Right cardiac atrium (tissue), 5 donors: ENCODE measurements at places on chromosomes 11 and 22. TPM values are rescaled to one million over a fixed set of nuclear protein-coding genes. Genes with fewer than 3 reads are reported as not detected.
A peak's percentile ranks its signal among the peaks of the same experiment; 100 is the strongest.

Gene CREBZF
- 17.0 TPM for polyA plus RNA-seq

Gene RIC3
- polyA plus RNA-seq = 10.0 TPM

Gene SLC37A2
- 0.97 TPM for polyA plus RNA-seq

Gene OR8D1
- not detected for polyA plus RNA-seq

Gene PKNOX2
- 8.1 TPM for polyA plus RNA-seq

Gene OR2AG1
- not detected for polyA plus RNA-seq

Gene ELMOD1
- 5.7 TPM for polyA plus RNA-seq

GRCh38 chr11:42444406-42444805, 867.4 kb upstream of the API5 start:
- DNase-seq = no peak

DNA sequence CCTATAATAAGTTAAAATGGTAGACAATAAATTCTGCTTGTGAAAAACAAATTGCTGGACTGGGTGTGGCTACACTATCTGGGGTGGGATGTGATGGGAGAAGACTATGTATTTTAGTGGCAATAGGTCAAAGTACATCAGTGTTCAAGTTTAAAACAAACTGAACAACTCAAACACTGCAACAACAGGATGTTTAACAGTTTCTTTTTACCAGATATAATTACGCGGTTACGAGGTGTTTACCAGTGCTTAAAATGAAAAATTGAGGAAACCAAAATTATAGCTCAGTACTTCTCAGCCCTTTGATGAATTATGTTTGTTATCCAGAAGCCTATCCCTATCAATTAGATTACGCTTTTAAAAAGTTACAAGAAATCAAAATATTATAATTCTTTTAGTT, 3.2 kb downstream of the PRDM10 start:
- DNase-seq = no peak

DNA sequence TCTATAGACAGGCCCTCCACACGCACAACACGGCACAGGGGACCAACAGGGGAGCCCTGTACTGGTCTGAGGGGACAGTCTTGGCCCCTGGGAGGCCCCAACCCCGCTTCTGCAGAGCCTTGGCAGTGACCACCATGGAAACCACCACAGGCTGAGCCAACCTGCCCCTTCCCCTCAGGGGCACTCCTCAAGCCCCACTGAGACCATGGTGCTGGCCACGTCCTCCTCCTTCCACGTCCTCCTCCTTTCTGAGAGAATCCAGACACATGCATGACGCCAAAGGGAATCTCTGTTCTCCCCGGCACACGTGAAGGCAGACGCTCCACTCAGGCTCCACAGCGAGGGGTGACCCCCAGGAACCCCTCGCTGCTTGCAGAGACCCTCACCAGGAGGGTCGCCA, 2.7 kb downstream of the BRD1 start:
- DNase-seq = no peak

DNA sequence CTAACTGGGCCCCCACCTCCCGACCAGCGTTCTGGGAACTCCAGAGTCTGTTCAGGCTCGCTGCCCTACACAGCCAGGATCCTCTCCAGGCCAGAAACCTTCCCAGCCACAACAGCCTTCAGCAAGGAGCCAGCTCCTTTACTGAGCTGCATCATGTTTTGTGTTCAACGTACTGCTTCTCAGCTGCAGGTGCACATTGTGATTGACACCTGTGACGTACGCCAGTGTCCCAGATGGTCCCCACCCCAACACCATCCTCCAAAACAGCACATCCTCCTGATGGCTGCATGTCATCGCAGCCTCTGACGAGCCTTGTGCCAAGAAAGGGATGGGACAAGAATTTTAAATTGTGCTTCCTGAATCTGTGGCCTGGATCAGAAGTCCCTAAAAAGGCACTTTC, 117.5 kb downstream of the SPATA19 start:
- no peak for DNase-seq

DNA sequence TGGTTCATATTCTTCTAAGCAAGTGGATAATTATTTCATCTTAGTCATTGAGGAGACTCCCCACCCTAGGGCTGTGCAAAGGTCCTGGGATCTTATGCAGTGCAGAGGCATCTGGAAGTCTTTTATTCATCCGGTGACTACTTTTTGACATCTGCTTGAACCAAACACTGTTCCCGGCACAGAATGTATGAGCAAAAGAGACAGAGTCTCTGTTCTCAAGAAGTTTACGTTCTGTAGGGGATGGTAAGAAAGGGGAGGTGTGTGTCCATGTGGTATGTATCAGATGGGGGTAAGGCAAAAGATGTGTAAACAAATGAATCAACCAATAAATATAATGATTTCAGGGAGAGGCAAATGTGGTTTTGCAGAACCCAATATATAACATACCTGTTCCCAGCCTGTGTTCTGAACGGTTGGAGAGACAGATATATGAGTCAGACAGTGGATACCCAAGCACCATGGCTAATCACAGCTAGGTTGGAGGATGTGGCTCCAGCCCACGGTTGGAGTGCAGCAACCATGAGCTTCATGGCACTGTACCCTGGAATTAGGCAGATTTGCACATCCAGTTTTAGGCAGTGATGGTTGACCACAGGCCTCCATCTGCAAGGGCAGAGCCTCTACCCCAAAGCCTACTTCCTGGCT, 75.1 kb upstream of the CADM1 start:
- DNase-seq = no peak

- DNase-seq = peak; percentile 80
These were observed 52.0 kb upstream of the SHISAL1 start for GRCh38 chr22:44364751-44365130.

DNA sequence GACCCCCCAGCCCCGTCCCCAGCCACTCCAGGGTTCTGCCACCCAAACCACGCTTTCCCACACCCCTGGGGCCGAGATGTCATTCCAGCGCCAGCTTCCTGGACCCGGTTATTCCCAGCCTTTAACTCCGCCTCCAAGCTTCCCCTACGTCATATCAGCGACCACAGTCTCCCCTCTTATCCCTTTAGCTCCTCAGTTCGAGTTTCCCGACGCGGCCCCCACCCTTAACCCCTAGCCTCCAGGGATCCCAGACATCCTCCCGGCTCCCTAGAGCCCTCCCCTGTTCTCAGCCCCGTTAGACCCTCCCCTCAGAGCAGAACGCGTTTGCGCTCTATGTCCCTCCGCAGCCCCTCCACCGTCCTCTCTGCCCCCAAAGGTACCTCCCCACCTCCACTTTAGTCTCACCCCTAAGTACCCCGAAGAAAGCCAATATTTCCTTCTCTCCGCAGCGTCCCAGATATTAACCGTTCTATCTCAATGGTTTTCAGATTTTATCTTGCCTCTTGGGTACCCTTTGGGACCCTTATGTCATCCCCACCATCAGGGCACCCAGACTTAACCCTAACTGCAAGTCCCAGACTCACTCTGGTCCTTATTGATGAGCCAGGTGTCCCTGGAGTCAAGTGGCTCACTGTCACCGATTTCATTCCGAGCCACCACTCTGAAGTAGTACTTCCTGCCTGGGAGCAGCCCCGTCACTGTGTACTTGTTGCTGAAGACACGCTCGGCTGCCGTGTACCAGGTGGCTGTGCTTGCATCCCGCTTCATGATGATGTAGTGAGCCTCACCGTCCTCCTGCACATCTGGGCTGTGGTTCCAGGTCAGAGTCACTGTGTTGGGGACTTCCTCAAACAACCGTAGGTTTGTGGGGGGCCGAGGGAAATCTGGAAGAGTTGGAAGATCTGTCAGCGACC, 8.0 kb downstream of the TMEM86A start:
- DNase-seq = peak; percentile 78
